Forelimb muscle (tissue), 1 donor: ENCODE measurements at places on chromosomes 11 and 22. TPM values are rescaled to one million over a fixed set of nuclear protein-coding genes. Genes with fewer than 3 reads are reported as not detected.

The CD3G gene
- polyA plus RNA-seq = 0.13 TPM

DNA sequence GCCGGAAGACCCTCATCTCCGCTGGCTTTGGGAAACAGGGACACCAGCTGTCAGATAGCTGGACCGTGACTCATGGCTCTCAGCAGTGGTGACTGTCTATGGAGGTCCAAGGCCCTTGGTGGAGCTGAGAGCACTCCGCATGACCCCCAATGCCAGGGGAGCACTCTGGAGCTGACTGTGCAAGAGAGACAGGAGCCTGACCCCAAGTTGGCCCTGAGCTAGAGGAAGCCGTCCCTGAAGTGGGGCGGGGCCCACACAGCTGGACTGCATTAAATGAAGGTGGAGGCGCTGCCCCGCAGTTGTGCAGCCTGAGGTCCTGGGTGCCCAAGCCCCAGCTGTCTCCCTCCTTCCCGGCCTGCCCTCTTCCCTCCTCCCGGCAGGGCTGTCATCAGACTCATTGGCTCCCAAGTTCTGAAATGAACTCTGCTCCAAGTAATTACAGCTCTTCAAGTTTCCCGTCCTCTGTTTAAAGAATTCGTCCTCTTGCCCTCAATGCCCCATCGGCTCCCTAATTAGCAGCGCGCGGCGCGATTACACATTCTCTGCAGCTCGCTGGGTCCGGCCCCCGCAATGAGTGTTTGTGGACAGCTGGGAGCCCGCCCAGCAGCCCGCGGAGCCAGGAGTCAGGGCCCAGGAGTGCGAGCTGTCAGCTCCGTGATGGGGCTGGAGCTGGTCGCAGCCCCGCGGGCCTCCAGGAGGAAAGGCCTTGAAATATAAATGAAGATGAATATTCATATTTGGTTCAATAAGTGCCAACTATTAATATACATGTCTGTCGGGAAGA lies 93.2 kb upstream of the LMO1 start:
- DNase-seq = no peak

- no peak for DNase-seq
Observed at GRCh38 chr22:45097061-45097460, 66.7 kb upstream of the NUP50 start.

The TESMIN gene
- polyA plus RNA-seq = 0.53 TPM

DNA sequence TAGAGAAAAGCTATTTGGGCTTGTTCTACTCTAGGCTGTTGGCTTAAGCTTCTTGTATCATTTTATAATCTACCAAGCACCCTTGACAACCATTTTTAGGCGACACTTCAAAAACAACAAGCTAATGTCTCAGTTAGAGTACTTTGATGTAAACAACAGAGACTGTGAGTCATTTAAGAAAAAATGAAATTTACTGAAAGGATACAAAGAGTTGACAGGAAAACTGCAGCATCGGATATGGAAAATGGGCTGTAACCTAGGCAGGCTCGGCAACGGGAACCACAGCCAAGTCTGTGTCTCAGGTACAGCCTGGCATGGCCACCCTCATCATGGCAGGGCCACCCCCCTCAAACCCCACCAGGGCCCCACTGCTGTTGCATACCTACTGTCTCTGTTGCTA lies 4.4 kb upstream of the RNF169 start:
- DNase-seq = no peak

GRCh38 chr11:36015799-36016198 lies 71.9 kb downstream of the LDLRAD3 start:
- DNase-seq = no peak

DNA sequence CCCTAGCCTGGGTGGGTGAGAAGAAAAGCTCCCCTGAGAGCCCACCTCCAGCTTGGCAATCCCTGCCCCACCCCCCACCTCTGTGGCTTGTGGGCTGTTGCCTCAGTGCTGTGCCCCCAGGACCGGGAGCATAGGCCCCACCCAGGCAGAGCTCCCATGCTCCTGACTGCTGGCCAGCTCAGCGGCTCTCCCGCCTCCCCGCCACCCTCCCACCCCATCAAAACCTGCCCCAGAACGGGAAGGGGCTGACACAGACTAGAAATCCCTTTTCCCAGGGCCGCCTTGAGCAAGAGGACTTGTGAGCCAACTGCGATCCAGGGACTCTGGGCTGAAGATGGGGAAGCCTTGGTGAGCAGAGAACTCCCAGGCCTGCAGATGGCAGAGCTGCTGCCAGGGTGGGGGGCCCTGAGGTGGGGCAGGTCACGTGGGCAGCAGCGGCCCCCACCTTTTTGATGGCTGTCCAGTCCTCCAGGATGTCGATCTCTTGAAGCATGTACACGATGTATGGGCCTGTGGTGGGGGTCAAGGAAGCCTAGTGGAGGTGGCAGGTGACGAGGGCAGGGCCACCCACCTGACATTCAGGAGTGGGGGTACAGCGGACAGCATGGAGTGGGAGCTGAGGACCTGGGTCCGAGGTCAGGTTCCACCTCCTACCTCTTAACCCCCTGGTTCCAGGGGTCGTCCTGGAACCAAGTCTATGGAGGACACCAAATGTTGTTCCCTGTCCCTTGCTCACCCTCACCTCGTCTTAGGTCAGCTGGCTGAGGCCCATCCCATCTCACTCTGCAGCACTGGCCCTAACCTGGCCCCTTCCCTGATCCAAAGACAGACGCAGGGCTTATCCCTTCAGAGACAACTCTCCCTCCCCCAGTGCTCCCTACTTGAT lies 2.3 kb upstream of the RIN1 start:
- no peak for DNase-seq

The SERPING1 gene
- 88.8 TPM for polyA plus RNA-seq

The ANGPTL5 gene
- polyA plus RNA-seq = 0.38 TPM
